Muscle of leg (tissue), 16 donors: ENCODE measurements at places on chromosomes 2 and 18. TPM values are rescaled to one million over a fixed set of nuclear protein-coding genes. Genes with fewer than 3 reads are reported as not detected.

The ZNF804A gene
- 0.26 TPM for polyA plus RNA-seq

- no peak for DNase-seq
These were observed 134.0 kb downstream of the RAB3GAP1 start for GRCh38 chr2:135186054-135186453.

- DNase-seq, result no peak
These were observed 57.6 kb upstream of the ZNF519 start for GRCh38 chr18:14189858-14190257.

DNA sequence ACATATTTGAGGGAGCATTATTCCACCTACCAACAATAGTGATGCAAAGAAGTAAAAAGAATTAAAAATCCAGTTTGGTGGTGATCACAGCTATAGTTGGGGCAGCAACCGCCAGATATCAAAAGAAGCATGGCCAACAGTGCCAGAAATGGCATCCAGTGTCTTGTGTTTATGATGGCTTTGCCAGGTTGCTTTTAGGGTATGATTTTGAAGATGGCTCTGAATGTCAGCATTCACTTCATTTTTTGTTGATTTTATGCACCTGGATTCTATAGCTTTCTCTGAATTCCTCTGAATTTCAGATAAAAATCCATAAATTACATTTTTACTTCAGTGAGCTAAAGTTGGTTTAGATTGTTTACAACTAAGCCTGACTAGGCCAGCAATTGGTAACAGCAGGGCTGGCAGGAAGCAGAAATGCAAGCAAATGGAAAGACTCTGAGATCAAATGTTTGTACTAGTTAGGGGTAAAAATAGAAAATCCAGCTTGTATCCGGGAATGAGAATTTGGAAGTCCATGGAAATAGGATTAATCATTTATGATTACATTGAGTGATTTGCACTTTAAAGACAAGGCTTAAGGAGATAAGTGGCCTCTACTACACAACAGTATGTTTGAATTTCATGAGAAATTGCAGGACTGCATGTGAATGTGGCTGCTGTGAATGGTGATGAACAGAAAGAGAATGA is 40.4 kb downstream of the COL3A1 start:
- peak; percentile 85 for DNase-seq

GRCh38 chr18:56089612-56090258 is 501.7 kb upstream of the TCF4 start:
- no peak for DNase-seq

- no peak for DNase-seq
These were observed 61.5 kb upstream of the DOCK10 start for GRCh38 chr2:225103737-225104141.
